ENCODE measurements at places on chromosomes 4 and X.
A peak's percentile ranks its signal among the peaks of the same experiment; 100 is the strongest.

GRCh38 chr4:169604131-169604900, 8.1 kb downstream of the NEK1 start:
- no peak for DNase-seq

DNA sequence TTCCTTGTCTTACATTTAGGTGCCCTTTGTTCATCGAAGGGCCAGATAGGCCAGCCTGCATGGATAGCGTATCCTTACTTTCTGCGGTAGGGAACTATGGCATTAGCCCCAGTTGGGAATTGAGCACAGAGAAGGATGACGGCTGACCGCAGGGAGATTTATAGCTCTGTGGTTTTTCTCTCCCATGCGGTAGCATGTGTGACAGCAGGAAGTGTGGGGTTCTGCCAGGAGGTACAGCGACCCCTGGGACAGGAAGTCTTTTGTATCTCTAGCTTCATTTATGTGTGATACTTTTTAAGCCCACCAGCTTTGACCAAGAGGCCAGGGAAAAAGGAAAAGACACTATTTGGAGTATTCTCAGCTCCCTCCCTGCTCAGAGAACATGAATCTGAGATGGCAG, 33.1 kb downstream of the GAB3 start:
- no peak for DNase-seq

DNA sequence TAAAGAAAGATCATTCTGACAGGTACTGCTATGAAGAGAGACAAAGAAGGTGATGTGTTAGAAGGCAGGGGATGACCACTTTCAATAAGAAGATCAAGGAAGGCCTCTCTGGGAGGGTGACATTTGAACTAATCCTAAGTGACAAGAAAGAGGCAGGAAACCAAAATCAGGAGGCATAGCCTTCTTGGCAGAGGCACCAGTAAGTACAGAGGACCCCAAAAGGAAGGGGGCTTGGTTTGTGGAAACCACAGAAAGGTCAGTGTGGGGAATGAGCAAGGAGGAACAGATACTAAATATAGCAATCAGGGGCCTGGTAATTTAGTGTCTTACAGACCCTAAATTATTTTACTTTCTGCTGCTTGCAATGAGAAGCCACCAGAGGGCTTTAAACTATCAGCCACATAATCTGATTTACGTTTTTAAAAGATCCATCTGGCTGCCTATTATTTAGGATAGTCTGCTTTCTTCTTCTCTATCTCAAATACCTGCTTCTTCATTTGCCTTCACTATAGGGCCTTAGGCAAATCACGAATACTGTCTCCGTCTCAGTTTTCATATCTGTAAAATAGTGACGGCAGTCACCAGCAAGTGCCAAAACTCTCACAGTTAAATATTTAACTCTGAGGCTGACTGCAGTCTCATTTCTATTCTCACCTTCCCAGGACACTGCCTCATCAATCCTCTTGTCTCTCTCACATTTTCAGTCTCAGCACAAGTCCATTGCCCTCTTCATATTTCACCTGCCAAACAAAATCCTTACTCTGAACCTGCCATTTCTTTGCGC, 16.7 kb downstream of the NR3C2 start:
- no peak for DNase-seq

DNA sequence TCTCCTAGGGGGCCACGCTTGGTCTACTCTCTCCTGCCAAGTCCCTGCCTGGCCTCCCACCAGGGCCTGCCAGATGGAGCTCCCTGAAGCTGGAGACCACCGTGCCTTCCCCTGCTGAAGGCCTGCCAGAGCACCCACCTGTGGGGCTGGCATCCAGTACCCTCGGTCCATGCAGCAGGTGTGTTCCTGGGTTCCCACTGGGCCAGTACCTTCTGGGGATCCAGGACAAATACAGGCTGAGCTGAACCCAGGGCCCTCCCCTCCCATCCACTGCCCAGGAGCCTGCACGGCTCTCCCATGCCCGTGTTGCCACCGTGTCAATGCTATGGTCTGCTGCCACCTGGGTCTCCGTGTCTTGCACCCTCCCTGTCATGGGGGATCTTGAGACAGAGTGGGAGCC, 68.8 kb downstream of the ABLIM2 start:
- no peak for DNase-seq

DNA sequence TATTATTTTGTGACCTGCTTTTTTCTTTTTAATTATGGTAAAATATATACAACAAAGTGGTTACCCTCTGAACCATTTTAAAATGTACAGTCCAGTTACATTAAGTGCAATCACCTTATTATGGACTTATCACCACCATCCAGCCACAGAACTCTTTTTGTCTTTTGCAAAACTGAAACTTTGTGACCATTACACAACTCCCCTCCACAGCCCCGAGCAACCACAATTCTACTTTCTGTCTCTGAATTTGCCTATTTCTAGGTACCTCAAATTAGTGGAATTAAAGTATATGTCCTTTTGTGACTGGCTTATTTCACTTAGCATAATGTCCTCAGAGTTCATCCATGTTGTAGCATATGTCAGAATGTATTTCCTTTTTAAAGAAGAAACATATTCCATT, 39.3 kb upstream of the WWC2 start:
- no peak for DNase-seq

- DNase-seq: peak; percentile 30
These were observed at the start of gene DLG3 for GRCh38 chrX:70444326-70444945. Gene DLG3, plus strand, starts transcription at chrX:70444835. Its CDS starts 367 bp downstream, at chrX:70445202.

DNA sequence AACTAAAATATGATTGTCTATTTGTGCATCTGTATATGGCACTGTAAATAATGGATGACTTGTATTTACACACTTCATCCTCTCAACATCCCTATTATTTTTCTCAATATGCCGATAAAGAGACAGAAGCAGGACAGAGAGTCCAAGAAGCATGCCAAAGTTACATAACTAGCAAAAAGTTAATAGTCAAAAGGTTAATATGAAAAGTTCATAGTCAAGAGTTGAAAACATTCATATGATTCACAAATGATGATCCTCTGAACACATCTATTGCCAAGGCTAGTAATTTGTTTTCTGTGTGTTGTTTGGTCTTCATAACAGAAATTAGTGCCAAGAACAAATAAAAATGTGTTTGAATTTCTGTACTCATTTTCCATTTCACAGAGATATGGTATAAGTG, 231.0 kb downstream of the ADAMTS3 start:
- no peak for DNase-seq

DNA sequence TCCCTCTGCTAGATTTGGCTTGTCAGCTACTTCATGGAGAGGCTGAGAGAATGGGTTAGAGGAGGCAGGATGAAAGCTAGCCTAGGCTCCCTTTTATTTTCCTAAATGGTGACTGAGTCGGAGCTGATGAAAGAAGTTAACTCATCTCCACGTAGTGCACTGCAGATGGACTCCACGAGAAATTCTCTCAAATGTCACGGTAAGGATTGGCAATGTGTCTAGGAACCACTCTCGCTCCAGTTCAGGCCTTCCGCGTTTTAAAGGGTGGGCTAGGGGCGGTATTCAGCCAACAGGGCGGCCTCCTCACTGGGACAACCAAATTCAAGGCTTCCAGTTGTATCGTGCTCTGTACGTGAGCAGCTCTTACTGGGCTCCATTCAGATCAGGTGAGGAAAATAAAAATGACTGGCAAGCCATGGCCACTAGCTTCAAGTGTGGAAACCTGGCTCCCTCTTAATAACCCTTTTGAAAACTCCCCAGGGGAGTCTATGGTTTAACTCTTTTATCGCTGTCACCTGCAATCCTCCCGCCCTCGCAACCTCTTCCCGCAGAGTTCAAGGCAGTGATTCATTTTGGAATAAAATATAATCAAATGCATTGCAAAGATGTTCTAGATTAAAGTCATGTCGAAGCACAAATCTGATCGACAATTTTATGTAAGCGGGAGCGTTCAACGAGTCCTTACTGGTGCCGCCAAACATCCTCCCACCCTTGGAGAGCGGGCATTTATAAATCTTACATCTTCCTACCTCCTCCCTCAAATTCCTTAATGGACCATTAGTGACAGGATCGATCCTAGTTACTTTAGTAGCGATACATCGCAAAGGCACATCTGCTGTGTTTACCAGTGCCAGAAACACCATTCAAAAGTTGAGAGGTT, 1.2 kb downstream of the SPOCK3 start:
- no peak for DNase-seq

GRCh38 chrX:133402042-133402453, 13.2 kb downstream of the GPC4 start:
- DNase-seq: no peak

GRCh38 chr4:170657761-170658160, 568.0 kb upstream of the AADAT start:
- no peak for DNase-seq

DNA sequence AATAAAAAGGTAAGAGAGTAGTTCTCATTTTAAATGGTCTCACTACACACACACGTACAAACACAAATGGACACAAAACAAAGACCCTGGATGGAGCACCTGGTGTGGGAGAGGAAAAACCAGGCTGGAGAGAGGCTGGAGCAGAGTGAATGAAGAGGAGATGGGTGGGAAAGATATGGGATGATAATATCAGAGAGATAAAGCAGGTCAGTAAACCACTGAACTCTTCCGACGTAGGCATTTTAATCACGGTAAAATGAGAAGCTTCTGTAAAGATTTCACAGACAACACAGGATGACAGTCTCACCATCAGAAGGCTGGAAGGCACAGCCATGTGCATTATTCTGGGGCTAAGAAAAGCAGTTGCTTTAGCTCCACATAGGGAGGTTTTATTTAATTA, 532.8 kb downstream of the KCNIP4 start:
- no peak for DNase-seq

DNA sequence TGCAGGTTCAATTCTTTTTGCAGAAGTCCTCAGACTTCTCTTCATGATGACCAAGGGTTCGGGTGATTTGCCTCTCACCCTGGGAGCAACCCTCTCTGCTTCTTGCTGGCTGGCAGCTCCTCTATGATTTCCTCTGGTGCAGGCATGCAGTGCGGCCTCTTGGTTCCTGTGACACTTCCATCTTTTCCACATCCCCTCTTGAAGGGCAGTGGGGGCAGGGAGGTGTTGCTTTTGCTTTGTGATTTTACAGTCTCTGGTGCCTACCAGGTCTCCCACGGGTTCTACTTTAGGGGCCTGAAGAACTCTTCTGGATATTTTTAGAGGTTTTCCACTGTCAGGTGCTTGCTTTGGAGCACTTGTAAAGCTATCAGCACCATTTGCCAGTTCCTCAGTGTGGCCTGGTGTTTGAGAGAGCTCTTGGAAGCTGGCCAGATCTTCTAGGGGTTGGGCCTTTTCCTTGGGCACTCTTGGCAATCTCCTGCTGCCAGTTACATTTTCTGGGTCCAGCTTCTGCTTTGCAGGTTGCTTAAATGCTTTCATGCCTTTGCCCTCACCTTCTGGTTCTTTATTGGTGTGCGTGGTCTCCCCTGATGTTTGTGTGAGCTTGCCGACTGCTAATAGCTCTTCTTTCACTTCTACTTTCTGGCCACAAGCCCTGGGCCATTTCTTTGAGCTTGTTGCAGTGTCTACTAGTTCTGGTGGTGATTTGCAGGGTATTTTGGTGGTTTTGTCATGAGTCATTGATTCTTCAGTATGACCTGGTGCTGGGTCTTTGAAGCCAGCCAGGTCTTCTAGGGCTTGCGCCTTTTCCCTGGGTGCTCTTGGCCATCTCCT, 11.5 kb upstream of the CHST7 start:
- DNase-seq: no peak

GRCh38 chr4:152448038-152448707, 87.7 kb downstream of the FBXW7 start:
- no peak for DNase-seq

GRCh38 chr4:180152831-180153230, 2090.4 kb upstream of the TENM3 start:
- no peak for DNase-seq

- DNase-seq: no peak
These were observed 11.2 kb downstream of the LRPAP1 start for GRCh38 chr4:3520796-3521600.

GRCh38 chr4:54268151-54268550, 39.1 kb downstream of the PDGFRA start:
- DNase-seq: no peak

DNA sequence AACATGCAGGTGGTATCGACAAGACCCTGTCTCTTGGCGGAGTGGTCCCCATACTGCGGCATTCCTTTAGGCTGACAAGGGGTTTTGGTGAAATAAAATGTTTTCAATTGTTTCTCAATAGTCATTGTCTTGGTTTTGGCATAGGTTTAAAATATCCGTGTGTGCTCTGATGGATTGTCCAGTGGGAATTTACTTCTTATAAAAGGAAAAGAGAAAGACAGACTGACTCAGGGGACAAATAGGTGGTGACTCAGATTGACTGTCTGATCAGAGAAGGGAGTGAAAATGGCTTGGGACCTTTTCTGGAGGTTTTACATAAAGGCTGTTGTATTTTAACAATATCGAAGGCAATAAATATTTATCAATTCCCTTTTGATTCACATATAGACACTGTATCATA, 129.8 kb downstream of the SORBS2 start:
- DNase-seq: no peak

GRCh38 chr4:44965435-44966095, 239.2 kb upstream of the GNPDA2 start:
- DNase-seq: no peak

- no peak for DNase-seq
These were observed 3.3 kb upstream of the OPN1LW start for GRCh38 chrX:154140742-154141141.
